Heart left ventricle (tissue), 16 donors: ENCODE measurements at places on chromosomes 6 and 20. TPM values are rescaled to one million over a fixed set of nuclear protein-coding genes. Genes with fewer than 3 reads are reported as not detected.

GRCh38 chr6:1758076-1758679 is 148.5 kb downstream of the FOXC1 start:
- DNase-seq = no peak

DNA sequence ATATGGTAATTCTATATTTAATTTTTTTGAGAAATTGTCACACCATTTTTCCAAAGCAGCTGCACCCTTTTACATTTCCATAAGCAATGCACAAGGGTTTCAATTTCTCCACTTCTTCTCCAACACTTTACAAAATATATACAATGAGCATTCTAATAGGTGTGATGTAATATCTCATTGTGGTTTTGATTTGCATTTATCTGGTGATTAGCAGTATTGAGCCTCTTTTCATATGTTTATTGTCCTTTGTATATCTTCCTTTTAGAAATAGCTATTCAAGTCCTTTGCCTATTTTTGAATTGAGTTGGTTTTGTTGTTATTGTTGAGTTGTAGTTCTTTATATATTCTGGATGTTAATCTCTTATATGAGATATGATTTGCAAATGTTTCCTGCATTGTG is 47.6 kb upstream of the HBS1L start:
- DNase-seq = no peak

The NEDD9 gene
- 13.4 TPM for polyA plus RNA-seq

The PKIB gene
- 0.72 TPM for polyA plus RNA-seq

The NOX3 gene
- polyA plus RNA-seq = not detected
